ENCODE measurements at places on chromosomes 2 and 18. TPM values are rescaled to one million over a fixed set of nuclear protein-coding genes. Genes with fewer than 3 reads are reported as not detected.

- no peak for DNase-seq
These were observed 61.5 kb upstream of the RPE start for GRCh38 chr2:209940936-209941335.

DNA sequence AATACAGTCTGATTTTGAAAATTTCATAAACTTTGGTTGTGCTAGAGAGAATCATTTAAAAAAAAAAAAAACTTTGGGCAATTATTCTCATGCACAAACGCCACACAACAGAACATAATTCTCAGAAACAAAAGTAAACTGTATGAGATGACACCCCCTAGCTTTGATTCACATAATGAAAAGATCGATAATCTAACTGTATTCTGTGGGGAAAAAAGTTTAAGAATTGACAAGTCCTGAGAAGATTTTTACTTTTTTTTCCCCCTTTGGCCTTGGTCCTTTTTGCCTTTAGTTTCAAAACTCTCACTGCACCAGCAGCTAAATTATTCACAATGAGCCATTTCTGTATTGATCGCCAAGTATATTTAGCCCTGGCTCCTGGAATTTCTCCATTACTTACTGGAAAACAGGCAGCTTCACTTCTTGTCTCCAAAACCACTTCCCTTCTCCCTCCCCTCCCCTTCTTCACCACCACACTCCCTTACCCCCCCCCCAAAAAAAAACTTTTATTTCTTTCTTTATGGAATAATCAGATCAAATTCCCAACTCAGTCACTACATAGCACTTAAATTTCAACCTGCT, 2.0 kb downstream of the IKZF2 start:
- no peak for DNase-seq

DNA sequence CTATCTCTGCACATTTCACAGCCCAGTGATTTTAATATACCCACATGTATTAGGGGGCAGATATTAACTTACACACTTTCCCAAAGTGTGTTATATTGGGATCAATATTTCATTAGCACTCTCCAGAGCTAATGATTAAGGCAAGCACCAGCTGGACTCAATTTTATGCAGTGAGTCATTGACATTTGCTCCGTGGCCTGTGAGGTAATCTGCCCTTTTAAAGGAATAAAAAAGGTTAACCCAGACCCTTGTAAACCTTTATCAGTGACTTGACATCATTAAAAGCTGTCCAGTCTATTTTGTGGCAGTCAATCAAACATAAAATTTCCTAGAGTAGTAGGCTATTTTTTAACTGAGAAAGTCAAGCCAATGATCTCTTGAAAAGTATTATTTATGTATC, 1870.4 kb upstream of the CELF4 start:
- no peak for DNase-seq

DNA sequence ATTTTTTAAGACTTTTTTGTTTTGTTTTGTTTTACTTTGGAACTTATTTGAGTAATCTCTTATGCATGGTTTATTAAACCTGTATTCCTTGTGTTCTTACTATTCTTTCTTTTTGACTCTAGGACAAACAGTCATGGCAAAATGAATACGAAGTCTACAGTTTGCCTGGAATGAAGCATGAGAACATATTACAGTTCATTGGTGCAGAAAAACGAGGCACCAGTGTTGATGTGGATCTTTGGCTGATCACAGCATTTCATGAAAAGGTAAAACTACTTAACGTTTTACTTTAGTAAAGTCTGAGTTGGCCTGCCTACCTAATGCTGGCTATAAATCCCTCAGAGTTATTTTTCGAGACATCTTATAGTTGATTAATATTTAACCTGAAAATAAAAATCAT, 72.3 kb downstream of the ACVR2A start:
- DNase-seq: no peak

- DNase-seq: peak; percentile 29
These were observed 107.4 kb downstream of the CPO start for GRCh38 chr2:207046724-207047123.

DNA sequence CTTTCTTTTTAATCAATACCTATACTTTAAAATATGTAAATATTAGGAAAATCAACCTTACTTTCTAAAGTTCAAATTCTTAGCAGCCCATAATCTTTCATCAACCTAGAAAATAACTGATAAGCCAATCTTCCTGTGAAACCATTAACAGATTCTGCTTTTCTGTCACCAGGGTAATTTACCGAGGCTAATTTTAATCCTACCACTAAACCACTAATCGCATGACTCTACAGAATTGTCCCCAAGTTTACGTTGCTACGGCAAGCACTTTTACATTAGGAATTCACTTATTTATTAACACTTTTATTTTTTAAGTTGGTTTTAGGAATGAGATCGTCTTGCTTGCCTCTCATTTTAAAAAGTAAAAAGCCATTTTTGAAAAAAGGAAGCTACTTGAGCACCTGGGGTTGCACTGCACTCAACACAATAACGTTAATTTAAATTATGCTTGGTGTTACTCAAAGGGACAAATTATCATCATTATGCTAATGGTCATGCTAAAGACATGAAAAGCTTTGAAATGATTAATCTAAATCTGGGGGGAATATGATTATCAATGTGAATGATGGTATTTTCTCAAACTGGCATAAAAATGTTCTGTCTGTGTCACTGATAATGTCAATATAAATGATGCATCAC, 10.2 kb downstream of the ZNF516 start:
- DNase-seq: no peak

HOXD9 gene
- total RNA-seq: not detected

DNA sequence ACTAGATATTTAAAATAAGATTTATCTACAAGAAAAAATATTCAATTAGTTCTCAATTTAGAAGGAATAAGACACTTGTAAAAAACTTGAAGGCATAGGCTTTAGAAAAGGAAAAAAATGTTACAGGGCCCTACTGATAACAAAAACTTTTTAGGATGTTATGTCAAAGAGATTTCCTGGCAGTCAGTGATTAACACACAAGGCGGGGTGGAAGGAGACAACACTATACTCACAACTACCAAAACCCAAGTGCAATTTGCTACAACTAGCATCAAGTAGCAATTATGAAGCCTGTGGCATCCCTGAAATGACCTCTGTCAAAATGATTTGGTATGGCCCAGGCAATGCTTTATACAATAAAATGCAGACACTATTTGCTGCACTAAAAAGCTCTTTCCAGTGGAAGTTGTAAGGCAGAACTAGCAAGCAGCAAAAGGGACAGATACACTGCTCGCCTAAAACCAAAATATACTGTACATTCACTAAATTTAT, 15.3 kb downstream of the STRN start:
- no peak for DNase-seq

ATP5MC3 gene
- 142 TPM for total RNA-seq

DNA sequence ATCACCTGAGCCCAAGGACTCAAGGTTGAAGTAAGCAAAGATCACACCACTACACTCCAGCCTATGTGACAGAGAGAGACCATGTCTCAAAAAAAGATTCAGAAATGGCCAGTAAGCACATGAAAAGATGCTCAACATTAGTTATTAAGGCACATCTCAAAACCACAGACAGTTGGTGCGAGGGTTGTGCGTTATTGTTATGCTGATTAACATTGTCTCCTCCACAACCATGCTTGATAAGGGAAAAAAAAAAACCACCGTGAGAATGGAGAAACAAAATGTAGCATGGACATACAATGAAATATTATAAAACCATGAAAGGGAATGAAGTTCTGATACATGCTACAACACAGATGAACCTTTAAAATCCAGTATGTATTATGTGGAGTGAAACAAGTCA, 27.3 kb downstream of the MOB4 start:
- DNase-seq: no peak

GRCh38 chr18:26809346-26809745, 56.2 kb downstream of the AQP4 start:
- DNase-seq: no peak

DNA sequence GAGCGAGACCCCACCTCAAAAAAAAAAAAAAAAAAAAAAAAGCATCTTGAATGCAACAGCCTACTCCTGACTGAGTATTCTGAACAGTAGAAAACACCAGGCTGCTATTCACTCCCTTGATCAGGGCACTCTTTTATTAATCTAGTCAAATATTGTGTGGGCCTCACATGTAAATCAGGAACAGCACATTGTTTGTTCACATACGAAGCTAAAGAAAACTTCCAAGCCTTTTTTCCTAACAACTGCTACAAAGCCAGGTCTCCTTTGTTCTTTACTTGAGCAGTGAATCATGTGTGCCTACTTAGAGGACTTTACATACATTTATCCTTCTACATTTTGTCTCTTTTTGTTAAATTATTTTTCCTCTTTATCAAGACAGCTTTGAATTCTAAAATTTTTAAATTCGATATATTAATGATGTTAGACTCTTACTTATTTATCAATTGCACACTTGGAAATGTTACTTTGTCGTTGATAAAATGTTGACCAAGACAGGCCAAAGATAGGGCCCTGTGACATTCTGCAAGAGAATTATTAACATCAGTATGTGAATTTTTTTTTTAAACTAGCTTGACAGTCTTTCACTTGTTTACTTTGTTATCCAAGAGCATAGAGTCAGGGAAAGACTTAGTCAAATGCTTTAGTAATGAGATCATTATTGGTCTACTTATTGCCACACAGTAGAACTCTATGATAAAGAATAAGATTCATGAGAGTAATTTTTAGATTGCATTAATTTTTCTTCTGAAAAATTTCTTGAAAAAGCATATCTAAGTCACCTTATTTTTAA, 13.2 kb downstream of the SPATS2L start:
- DNase-seq: no peak

- no peak for DNase-seq
These were observed 42.9 kb downstream of the CDCA7 start for GRCh38 chr2:173397539-173397938.

DNA sequence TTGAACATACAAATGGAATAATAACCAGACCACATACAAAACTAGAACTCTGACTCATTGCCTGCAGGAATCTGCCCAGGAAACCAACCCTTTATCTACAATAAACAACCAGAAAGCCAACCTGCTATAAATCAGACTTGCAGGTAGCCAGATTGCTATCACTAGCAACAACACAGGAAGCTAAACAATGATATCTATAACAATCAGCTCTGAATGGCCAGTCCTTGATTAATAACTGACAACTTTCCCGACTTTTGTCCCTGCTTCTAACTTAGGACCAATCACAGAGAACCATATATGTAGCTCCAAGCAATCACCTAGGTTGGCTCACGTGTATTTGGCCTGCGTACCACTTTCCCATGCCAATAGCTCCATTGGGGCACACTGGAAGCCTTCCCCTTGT, 470.8 kb downstream of the RIT2 start:
- DNase-seq: no peak

DNA sequence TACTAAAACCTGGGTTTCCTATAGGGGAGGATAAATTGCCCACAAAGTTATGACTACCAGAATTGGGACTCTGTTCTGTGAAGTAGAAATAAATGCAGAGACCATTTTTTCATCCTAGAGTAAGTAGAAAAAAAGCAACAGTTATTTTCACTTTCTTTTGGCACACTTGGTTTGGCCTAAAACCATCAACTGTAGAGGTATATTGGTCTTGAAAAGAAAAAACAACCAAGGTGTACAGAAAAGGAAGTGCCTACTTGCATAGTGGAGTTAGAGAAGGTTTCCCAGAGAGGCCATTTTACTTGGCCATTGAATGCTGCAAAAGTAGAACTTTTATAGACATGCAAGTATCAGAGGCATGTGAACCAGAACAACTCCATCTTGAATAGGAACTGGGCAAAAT, 89.4 kb upstream of the TACR1 start:
- no peak for DNase-seq

NETO1 gene
- not detected for total RNA-seq

TCF23 gene
- total RNA-seq: not detected

- no peak for DNase-seq
These were observed 37.8 kb upstream of the MRPL19 start for GRCh38 chr2:75608684-75609333.

DNA sequence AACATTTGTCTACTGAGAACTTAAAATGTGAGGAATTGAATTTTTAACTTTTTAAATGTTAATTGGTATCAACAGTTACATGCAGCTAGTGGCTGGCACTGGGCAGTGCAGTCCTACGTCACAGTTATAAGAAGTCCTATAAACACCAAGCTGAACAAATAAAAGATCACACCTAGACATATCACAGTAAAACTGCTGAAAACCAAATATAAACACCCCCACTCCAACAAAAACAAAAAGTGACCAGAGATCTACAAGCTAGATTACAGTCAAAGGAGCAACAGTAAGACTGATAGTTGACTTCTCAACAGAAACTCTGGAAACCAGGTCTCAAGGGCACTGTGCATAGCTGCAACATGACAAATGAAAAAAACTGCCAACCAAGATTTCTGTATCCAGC, 19.4 kb downstream of the TLK1 start:
- DNase-seq: no peak

DNA sequence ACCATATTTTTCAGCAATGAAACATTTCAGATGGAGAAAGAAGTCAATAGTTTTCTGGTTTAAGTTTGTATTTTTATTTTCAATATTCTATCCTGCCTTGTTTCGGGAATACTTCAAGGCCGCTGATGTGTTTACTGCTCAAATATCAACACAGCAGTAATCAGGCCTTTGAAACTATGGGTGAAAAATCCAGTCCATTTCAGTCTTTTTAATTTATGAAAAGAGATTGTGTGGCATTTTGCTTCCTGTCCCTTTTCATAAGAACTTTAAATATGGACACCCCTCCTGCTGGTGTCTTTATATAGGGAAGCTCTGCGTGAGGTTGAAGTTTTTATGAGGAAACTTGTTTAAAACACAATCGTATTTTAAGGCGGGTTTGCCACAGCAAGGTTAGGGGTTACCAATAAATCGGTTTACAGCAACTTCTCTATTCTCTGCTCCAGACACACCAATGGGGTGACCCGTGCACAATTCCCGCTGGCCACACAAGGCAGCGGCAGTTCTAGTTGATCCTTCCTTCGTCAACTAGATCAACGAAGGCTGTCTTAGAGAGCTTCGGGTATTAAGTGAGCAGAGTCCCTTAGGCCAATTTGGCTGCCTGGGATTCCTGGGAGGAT, 1.2 kb upstream of the TANC1 start:
- no peak for DNase-seq

RAX gene
- total RNA-seq: not detected

MSGN1 gene
- not detected for total RNA-seq

DNA sequence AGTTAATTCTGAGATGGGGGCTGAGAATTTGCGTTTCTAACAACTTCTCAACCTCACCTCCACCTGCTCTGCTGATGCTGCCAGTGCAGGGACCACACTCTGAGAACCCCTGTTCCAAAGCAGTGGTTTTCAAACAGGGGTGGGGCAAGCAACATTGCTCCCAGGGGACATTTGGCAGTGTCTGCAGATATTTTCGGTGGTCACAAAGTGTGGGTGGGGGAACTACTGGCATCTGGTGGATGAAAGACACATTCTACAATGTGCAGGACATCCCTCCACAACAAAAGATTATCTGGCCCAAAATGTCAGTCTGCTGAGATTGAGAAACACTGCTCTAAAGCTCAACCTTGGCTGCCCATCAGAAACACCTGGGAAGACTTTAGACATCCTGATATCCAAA, 188.7 kb upstream of the SATB2 start:
- no peak for DNase-seq

NDUFB3 gene
- 89.2 TPM for total RNA-seq

DNA sequence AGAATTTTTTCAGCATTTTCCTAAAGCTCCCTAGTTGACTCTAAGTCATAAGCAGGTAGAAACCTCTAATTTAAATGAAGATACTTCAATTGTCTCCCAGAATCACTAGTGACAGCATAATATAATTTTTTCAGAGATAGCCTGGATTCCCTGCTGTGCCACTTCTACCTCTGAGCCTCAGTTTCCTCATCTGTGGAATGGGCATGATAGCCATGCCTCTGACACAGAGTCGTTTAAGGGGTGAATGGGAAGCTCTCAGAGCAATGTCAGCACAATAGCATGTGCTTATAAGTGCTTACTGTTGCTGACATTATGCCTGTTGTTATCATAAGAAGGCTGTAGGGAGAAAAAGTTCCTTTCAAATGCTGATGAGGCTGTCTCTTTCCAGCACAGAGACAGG, 48.0 kb downstream of the SFXN5 start:
- no peak for DNase-seq

Data from pulmonary artery endothelial cell (primary cell).